Smooth muscle cell of the coronary artery (primary cell): ENCODE measurements at places on chromosomes 6 and 20. TPM values are rescaled to one million over a fixed set of nuclear protein-coding genes. Genes with fewer than 3 reads are reported as not detected.

BANF2 gene
- total RNA-seq: not detected in 2 replicates

SULF2 gene
- 20.0 and 26.4 TPM in 2 replicates for total RNA-seq

TUBB2B gene
- 4.1 and 6.3 TPM in 2 replicates for total RNA-seq

SLC18B1 gene
- total RNA-seq: 2.1 and 8.5 TPM in 2 replicates

MKKS gene
- total RNA-seq: 3.2 and 7.4 TPM in 2 replicates

IL17F gene
- total RNA-seq: not detected in 2 replicates

ZNF334 gene
- total RNA-seq: 1.2 and 1.3 TPM in 2 replicates

NUDT3 gene
- total RNA-seq: 13.2 and 13.9 TPM in 2 replicates

MDFI gene
- 0.23 and 5.8 TPM in 2 replicates for total RNA-seq

SLC22A2 gene
- total RNA-seq: 0.15 TPM in 1 of 2 replicates, not detected in the other

PREP gene
- 12.4 and 16.6 TPM in 2 replicates for total RNA-seq
